Neural crest cell (in vitro differentiated cells): ENCODE measurements at places on chromosomes 12 and 14.
A peak's percentile ranks its signal among the peaks of the same experiment; 100 is the strongest.

DNA sequence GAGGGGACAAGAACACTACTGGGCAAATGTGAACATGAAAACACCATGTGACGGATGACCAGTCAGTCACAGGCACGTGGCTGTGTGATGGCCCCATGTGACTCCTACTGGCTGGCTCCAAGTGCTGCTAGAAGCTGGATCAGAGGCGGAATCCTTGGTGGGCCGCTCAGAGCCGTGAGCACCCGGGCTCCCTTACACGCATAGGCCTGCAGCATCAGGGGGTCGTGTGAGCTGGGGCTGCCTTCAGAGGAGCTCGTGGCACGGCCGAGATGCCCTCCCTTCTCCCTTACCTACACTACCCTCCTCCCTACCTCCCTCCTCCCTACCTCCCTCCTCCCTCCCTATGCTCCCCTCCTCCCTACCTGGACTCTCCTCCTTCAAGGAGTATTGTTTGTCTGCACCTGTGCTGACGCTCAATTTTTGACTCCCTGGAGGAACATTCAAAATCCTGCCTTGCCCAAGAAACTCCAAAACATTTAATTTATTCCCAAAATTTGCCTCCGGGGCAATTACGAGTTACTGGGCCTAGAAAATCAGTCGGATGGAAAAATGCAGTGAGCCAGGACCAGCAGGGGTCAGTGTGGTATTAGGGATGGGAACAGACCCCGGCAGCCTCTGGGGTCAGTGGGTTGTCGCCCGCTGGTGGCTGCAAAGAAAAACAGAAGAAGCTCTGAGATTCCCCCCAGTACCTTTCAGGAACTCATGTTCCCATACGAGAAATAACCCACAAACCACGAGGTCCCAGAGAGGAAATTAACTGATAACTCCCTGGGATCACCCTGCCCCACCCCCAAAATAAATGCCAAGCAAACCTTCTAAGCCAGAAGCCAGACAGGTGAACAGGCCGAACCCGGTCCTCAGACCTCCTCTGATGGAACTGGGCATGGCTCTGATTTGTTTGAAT is 61.3 kb downstream of the C14orf132 start:
- no peaks in the 10 kb centered on the region for H3K36me3 ChIP-seq
- H3K4me1 ChIP-seq: peaks cover 6% of the 10 kb centered on the region
- H3K27me3 ChIP-seq: no peaks in the 10 kb centered on the region
- no peak overlapping the region for H3K4me3 ChIP-seq
- H3K27ac ChIP-seq: no peak overlapping the region

DNA sequence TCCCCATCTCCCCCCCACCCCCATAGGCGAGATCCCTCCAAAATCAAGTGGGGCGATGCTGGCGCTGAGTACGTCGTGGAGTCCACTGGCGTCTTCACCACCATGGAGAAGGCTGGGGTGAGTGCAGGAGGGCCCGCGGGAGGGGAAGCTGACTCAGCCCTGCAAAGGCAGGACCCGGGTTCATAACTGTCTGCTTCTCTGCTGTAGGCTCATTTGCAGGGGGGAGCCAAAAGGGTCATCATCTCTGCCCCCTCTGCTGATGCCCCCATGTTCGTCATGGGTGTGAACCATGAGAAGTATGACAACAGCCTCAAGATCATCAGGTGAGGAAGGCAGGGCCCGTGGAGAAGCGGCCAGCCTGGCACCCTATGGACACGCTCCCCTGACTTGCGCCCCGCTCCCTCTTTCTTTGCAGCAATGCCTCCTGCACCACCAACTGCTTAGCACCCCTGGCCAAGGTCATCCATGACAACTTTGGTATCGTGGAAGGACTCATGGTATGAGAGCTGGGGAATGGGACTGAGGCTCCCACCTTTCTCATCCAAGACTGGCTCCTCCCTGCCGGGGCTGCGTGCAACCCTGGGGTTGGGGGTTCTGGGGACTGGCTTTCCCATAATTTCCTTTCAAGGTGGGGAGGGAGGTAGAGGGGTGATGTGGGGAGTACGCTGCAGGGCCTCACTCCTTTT is 2.7 kb downstream of the GAPDH start:
- peak overlapping the region; percentile 48 for H3K27ac ChIP-seq
- H3K4me1 ChIP-seq: peaks cover 76% of the 10 kb centered on the region
- H3K27me3 ChIP-seq: peaks cover 51% of the 10 kb centered on the region
- H3K36me3 ChIP-seq: peaks cover 32% of the 10 kb centered on the region

GRCh38 chr14:76894308-76894707 is 68.1 kb downstream of the LRRC74A start:
- H3K4me3 ChIP-seq: no peak overlapping the region
- peaks cover 4% of the 10 kb centered on the region for H3K4me1 ChIP-seq
- no peak for DNase-seq
- no peak overlapping the region for H3K27ac ChIP-seq
- H3K27me3 ChIP-seq: no peaks in the 10 kb centered on the region

DNA sequence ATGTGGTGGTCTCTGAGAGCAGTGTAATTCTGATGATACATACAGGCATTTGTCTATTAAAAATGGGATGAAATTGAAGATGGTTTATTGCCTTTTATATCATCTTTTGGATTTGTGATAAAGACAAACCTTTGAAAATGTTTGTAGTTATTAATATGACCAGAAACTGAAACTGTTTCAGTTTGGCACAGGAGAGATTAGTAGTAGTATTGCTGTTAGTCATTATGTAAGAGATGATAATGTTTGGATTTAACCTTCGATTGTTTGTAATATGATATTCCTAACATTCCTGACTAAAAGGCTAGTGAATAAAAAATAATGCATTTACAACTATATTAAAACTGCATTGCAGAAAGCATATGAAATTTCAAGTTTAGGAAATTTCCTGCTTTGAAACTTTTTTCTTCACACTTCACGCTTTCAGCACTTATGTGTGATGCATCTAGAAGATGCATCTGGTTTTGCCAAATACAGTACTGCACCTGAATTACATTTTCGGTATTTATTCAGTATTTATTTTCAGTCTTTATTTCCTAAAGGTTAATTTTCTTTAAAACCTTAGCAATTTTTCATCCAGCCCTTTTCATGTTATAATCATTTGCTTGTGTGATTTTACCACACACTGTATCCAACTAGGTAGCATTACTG is 25.5 kb downstream of the ADIPOR2 start:
- H3K4me3 ChIP-seq: no peak overlapping the region
- H3K27ac ChIP-seq: no peak overlapping the region
- no peaks in the 10 kb centered on the region for H3K27me3 ChIP-seq

GRCh38 chr12:27787559-27787958 is 7.5 kb upstream of the MANSC4 start:
- peaks cover 23% of the 10 kb centered on the region for H3K36me3 ChIP-seq
- no peak overlapping the region for H3K4me3 ChIP-seq

DNA sequence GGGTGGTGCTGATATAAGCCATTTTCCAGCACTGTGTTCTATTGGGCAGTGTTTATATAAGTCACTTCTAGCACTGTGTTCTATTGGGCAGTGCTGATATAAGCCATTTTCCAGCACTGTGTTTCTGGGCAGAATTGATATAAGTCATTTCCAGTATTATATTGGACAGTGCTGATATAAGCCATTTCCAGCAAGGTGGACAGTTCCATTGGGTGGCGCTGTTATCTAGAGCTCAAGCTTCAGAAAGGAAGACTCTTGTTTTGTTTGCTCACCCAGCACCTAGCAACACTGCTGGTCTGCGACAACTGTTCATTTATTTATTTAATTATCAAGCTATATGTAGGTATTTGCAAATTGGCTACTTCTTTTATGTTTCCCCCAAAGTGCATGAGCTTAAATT is 690.3 kb downstream of the AACS start:
- no peak overlapping the region for H3K27ac ChIP-seq
- H3K36me3 ChIP-seq: no peaks in the 10 kb centered on the region
- no peak for DNase-seq
- no peak overlapping the region for H3K4me3 ChIP-seq
- no peaks in the 10 kb centered on the region for H3K4me1 ChIP-seq
- H3K27me3 ChIP-seq: no peaks in the 10 kb centered on the region

DNA sequence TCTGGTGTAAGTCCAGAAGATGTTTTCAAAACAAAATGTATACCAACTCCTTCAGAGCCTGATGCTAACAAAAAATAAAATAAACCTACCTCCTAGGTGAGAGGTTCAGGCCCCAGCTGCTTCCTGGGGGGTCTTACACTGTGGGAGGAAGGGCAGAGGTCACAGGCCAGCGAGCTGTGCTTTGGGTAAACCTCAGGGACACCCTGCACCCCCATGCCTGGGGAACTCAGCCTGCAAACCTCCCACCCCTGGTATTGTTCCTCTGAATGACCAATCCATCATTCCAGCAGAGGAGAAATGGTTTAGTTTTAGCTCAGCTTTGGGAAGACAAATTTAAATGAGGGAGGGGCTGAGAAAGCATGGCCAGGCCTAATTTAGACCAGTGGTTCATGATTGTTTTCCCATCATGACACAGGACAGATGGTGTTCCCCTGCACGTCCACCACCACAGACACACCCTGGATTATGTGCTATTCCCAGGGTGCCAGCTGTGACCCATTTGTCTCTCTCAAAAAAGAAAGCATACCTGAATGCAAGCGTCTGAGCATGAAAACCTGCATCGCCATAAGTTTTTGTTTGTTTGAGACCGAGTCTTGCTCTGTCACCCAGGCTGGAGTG is 14.5 kb upstream of the TFCP2 start:
- no peaks in the 10 kb centered on the region for H3K36me3 ChIP-seq
- H3K4me1 ChIP-seq: peaks cover 8% of the 10 kb centered on the region
- no peak overlapping the region for H3K4me3 ChIP-seq
- DNase-seq: no peak
- H3K27me3 ChIP-seq: no peaks in the 10 kb centered on the region
- H3K27ac ChIP-seq: no peak overlapping the region

- no peak overlapping the region for H3K4me3 ChIP-seq
- H3K4me1 ChIP-seq: peaks cover 25% of the 10 kb centered on the region
- DNase-seq: no peak
- no peak overlapping the region for H3K27ac ChIP-seq
Observed at GRCh38 chr12:93825501-93825888, 148.3 kb downstream of the CRADD start.

GRCh38 chr12:47868041-47868440 is 36.8 kb downstream of the VDR start:
- H3K27ac ChIP-seq: no peak overlapping the region
- no peaks in the 10 kb centered on the region for H3K27me3 ChIP-seq
- DNase-seq: no peak
- H3K4me3 ChIP-seq: no peak overlapping the region
- H3K4me1 ChIP-seq: peaks cover 11% of the 10 kb centered on the region
